ENCODE measurements at places on chromosomes 7 and 10.

DNA sequence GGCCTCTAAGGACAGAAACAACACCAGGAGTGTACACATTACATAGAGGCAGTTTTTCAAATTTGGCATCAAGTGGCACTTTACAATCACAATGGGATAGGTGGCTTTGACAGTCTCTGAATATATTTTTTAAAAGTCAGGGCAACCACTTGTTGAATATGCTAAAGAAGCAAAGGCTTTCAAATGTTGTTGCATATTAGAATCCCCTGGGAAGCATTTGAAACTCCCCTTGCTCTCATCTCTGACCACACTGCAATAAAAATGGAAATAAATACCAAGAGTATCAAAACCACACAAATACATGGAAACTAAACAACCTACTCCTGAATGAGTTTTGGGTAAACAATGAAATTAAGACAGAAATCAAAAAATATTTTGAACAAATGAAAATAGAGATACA lies 106.5 kb upstream of the RAB11FIP2 start:
- no peak for DNase-seq

- DNase-seq = no peak
These were observed 55.8 kb downstream of the LRMDA start for GRCh38 chr10:75487087-75487754.

DNA sequence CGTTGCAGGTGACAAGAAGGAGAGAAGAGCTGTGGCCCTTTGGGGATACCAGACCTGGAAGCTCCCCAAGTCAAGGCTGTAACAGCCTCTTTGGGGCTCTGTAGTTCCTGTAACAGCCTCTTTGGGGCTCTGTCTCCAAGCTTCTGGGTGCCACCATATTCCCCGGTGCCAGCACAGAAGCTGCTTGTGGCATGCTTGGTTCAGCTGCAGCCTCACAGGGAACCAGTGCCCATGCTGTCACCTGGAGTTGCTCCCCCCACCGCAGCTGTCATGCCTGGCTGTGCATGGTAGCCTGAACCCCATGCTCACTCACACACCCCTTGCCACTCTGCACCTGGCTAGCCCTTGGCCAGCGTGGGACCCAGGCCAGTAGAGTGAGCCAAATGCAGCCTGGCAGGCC lies 109.1 kb downstream of the ELAPOR2 start:
- DNase-seq = no peak

GRCh38 chr10:14533295-14533694 lies 202.6 kb upstream of the FRMD4A start:
- no peak for DNase-seq

- no peak for DNase-seq
These were observed 23.5 kb upstream of the VCL start for GRCh38 chr10:73974309-73974946.
